A549 treated with GW870086 at 1 μM for 4 hours (cell line): ENCODE measurements at places on chromosomes 1 and 21. TPM values are rescaled to one million over a fixed set of nuclear protein-coding genes. Genes with fewer than 3 reads are reported as not detected.

Gene FNBP1L
- total RNA-seq = 16.0 to 27.2 TPM (median 25.3 TPM) in 5 replicates

Gene ZNF362
- total RNA-seq = 7.9 to 12.4 TPM (median 10.8 TPM) in 5 replicates

Gene KIF26B
- 0.03 to 0.08 TPM (median 0.05 TPM) in 5 replicates for total RNA-seq

Gene CLIC6
- total RNA-seq = 0.07 to 0.09 TPM (median 0.08 TPM) in 4 of 5 replicates, not detected in the other

Gene TTC34
- total RNA-seq = 0.02 to 0.05 TPM (median 0.03 TPM) in 5 replicates

Gene TEDDM1
- total RNA-seq = not detected in 5 replicates

Gene RHBDL2
- 1.8 to 2.3 TPM (median 1.9 TPM) in 5 replicates for total RNA-seq

Gene LCE1D
- total RNA-seq = not detected in 5 replicates

Gene KLHDC9
- total RNA-seq = 1.4 to 2.0 TPM (median 1.6 TPM) in 5 replicates

Gene KRTAP11-1
- total RNA-seq = not detected in 5 replicates

Gene G0S2
- total RNA-seq = 3.0 to 4.7 TPM (median 3.4 TPM) in 5 replicates

Gene LHX8
- 0.77 to 1.3 TPM (median 0.97 TPM) in 5 replicates for total RNA-seq

Gene LCE1B
- not detected in 5 replicates for total RNA-seq

Gene JAM2
- not detected in 5 replicates for total RNA-seq

Gene PCAT6
- total RNA-seq = 2.4 to 3.9 TPM (median 3.3 TPM) in 5 replicates

Gene NUAK2
- 28.8 to 32.2 TPM (median 29.8 TPM) in 5 replicates for total RNA-seq

Gene FAM163A
- total RNA-seq = not detected in 5 replicates

Gene PARK7
- 340 to 393 TPM (median 344 TPM) in 5 replicates for total RNA-seq

Gene IFI44L
- 0.22 TPM in 2 of 5 replicates, not detected in the others for total RNA-seq

Gene RASAL2
- total RNA-seq = 14.6 to 20.8 TPM (median 17.9 TPM) in 5 replicates
